ENCODE measurements at places on chromosomes 11 and 22.

DNA sequence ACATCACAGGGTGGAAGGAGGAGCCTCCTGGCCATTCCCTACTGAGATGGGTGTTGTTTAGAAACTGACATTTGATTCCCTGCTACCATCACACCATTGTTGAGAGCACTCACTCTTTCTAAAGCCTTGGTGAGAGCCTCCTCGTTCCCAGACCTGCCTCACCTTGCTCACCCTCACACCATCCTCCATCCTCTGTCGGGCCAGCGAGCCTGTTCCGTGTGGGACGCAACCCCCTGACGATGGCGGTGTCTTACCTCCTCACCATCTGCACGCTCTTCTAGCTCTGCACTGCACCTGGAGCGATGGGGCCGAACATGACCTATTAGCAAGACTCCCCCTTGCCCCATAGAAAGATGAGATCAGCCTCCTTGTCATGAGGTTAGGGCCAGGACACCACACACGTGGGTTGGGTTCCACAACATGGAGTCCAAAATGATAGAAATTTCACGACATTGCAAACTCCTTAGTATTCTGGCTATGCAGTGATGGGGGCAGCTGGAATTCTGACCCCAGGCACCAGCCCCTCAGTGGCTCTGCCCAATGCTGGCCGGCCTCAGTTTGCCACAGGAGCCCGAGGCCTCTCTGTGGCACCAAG is 1017.9 kb downstream of the TBC1D22A start:
- DNase-seq, result no peak

GRCh38 chr11:7571640-7572000 is 57.8 kb downstream of the PPFIBP2 start:
- DNase-seq, result no peak

DNA sequence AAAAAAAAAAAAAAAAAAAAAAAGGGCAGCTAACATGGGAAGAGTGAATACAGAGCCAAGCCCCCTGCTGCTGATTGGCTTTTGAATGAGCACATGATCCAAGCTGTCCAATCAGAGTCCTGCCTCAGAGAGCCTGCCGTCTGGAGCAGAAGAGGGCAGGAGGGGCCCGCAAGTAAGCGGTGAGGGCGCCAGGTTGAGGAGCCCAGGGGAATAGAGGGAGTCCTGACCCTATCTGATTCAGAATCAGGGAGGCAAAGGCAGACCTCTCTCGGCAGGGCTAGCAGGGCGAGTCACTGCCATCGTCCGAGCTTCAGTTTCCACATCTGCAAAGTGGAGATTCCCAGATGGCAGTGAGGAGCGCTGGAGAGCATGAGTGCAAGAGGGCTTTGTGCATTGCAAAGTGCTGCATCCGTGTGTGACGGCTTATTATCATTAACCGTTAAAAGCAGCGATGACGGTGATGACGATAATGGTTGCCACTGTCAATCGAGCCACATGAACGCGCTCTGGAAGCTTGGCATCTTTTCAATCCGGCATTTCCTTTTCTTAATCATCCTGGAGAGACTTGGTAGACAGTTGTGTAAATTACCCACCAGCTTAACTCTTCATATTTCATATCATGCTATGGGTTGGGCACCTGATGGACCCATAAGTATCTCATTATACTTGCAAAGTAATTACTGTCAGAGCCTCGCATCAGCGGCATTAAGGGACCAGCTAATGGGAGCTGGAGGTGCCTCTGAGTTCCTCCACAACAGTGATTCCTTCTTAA is 68.6 kb upstream of the ATXN10 start:
- peak; percentile 75 for DNase-seq

GRCh38 chr22:21697021-21697771 is 31.4 kb downstream of the PPIL2 start:
- no peak for DNase-seq

- no peak for DNase-seq
These were observed 3.9 kb upstream of the BIRC3 start for GRCh38 chr11:102313238-102313940.

GRCh38 chr22:27802346-27803073 is 954 bp upstream of the MN1 start:
- DNase-seq, result no peak

GRCh38 chr22:49595465-49596078 is 232.1 kb downstream of the BRD1 start:
- DNase-seq, result no peak

- DNase-seq, result no peak
These were observed 34.7 kb downstream of the DDIAS start for GRCh38 chr11:82936261-82936660.

GRCh38 chr11:17697175-17697949 is 22.0 kb upstream of the MYOD1 start:
- no peak for DNase-seq

GRCh38 chr22:46739094-46739870 is 1.2 kb upstream of the CERK start:
- DNase-seq, result no peak

GRCh38 chr22:39612811-39613548 is 42.4 kb downstream of the CACNA1I start:
- DNase-seq, result no peak

- DNase-seq, result no peak
These were observed 109.8 kb upstream of the BID start for GRCh38 chr22:17884084-17884483.

- no peak for DNase-seq
These were observed 3.0 kb downstream of the SMTN start for GRCh38 chr22:31083923-31084810.

GRCh38 chr11:18091731-18092130 is 14.2 kb downstream of the SAAL1 start:
- no peak for DNase-seq

GRCh38 chr11:2990617-2991451 is 1.3 kb downstream of the NAP1L4 start:
- DNase-seq, result no peak

DNA sequence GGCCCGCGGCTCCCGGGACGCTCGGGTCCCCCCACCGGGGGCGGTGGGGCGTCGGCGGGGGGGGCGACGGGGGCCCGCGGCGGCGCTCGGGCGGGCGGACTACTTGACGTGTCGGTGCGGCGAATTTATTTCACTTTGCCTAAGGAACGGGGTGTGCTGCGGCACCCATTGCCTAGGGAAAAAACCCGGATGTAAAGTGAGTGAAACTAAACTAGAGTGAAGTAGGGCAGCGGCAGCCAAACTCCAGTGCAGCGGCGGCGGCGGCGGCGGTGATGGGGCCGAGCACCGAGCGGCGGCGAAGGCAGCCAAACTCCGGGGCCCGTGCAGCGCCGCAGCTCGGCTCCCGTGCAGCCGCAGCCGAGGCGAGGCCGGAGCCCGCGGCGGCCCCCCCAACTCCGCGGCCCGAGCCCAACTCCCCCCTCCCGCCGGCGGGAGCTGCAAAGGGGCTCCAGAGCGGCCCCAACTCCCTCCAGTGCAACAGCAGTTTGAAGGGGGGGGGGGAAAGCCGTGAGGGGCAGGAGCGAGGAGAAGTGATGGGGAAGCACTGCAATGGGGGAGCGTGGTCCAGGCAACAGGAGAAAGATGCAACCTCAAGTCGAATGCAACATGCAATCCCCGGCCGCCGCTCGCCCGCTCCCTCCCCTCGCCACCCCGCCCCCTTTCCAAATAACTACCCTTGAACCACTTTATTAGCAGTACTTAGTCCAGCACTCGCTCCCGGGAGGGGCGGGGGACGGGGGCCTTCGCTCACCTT is 647 bp upstream of the PHF21A start:
- no peak for DNase-seq

GRCh38 chr22:36925388-36926290 is 12.2 kb downstream of the CSF2RB start:
- no peak for DNase-seq

GRCh38 chr11:114125531-114125930 is 66.0 kb downstream of the ZBTB16 start:
- no peak for DNase-seq

DNA sequence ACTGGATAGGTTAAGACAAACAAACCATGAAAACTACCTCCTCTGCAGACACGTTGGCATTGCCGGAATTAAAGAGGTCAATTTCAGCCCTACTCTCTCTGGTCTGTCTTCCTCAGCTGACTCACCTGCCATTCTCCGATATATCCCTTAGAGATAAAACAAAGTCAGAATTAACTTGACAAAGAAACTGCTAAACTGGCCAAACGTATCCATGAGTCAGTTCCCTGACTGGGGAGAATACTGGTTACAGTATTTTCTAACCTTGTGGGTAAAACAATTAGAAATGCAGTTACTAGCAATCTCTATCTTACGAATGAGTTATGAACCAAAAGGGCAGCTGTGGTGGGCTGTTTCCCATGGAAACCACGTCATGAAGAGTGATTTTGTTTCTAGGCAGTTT is 96.2 kb downstream of the RDX start:
- DNase-seq, result no peak

DNA sequence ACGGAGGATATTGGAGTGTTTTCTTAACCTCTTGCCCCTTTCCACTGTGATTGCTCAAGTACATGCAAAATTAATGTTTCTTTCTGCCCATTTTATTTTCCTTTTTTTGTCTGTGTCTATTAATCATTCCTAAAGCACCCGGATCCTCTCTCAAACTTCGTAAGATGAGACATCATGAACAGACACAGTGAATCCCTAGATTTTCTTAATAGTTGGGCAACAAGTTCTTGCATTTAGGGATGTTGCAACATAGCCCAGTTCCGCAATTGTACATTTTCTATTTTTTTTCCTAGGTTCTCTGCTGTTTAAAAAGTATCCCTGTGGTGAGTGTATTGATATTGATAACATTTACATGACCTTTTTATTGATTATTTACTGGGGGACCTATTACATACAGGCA is 2.9 kb downstream of the FAM111A start:
- DNase-seq, result no peak

DNA sequence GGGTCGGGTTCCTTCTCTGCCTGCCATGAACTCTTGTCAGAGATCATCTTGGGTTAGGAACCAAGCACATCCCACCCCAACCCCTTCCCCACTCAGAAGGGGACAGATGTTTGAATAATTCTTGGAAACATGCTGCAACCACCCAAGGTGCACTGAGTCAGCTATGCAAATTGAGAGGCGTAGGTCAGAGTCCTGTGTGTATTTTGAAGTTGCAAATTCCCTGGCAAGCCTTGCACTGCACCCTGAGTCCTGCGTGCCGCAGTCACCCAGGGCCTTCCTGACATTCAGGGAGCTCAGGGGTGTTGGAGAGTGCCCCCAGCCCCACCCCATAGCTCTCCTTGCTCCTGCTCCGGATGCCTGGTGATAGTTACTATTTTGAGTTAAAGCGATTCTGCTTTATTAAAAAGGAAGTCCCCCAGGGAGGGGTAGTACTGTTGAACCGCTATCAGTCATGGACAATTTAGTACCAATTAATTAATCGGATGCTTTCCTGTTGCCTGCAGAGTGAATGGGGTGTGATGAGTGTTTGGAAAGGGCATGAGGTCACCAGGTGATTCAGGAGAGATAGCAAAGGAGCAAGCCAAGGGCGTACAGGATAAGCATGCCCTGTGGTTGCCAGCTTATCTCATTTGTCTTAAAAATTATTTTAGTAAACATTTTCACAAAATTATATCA is 123.7 kb downstream of the GRIK4 start:
- DNase-seq, result no peak

GRCh38 chr11:17581732-17582053 is 34.6 kb downstream of the OTOG start:
- no peak for DNase-seq

GRCh38 chr11:86514453-86514852 is 139.8 kb downstream of the CCDC81 start:
- no peak for DNase-seq

GRCh38 chr11:71119656-71120269 is 132.6 kb downstream of the SHANK2 start:
- DNase-seq, result no peak

GRCh38 chr11:130580372-130580771 is 131.9 kb downstream of the ADAMTS15 start:
- peak; percentile 20 for DNase-seq

GRCh38 chr22:22948651-22949571 is 61.3 kb downstream of the IGLL5 start:
- DNase-seq, result no peak

GRCh38 chr11:36488096-36488495 is 22.0 kb downstream of the TRAF6 start:
- DNase-seq, result no peak

GRCh38 chr11:10002221-10002620 is 291.8 kb downstream of the SBF2 start:
- no peak for DNase-seq

- no peak for DNase-seq
These were observed 37.4 kb downstream of the SMIM38 start for GRCh38 chr11:69193151-69193550.

DNA sequence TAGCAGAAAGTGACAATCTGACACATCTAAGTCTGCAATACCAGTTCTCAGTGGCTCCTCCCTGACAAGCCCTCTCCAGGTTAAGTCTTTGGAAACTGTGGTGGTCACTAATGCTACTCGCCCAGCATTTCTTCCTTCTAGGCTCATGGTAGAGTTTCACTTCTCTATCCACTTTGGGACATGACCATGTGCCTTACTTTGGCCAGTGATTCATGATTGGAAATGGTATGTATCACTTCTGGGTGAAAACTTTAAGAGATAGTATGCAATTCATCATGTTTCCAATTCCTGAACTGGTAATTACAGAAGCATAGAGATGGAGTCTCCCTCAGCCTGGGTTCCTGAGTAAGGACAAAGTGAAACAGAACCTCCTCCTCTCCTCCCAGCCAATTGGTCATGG is 151.5 kb upstream of the LMO1 start:
- no peak for DNase-seq

GRCh38 chr11:105201166-105201565 is 61.6 kb upstream of the CARD18 start:
- no peak for DNase-seq

DNA sequence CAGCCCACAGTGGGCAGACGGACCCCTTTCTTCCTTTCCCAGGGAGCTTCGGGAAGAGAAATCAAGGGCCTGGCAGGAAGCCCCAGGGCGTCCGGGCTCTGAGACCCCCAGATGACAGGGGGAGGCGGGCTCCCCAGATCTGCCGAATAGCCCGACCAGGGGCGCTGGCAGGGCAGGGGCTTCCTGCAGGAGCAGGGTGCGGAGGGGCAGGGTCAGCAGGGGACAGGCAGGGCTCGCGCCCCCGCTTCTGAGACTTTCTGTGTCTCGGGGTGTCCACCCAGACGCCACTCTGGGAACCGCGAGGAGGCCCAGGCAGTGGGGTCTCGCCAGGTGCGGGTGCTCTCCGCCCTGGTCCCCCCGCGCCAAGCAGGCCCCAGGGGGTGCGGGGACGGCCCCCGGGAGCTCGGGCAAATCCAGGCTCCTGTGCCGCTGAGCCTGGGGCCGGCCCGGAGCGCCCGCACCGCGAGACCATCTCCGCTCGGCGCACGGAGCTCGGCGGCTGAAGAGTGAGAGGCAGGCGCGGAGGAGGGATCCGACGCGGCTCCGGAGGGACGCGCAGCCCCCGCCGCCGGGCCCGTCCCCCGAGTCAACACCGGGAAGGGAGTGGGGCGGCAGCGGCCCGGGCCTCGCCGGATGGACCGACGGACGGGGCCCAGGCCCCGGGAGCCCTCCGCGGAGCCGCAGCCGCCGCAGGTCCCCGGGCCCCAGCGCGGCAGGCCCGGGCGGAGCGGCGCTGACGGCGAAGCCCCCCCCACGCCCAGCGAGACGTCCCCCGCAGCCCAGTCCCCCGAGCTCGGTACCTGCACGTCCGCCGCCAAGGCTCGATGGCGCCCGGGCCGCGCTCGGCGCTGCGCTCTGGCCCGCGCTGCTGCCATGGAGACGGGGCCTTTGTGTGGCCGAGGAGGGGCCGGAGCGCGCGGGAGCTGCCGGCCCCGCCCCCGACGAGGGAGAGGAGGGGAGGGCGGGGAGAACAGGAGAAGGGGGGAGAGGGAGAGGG is at the start of gene PLXNB2:
Gene PLXNB2, minus strand, starts transcription at position 894 of the 997 bp plus-strand sequence. CDS start 17,062 bp downstream, outside the sequence.
- DNase-seq, result no peak
